ENCODE measurements at places on chromosomes 1 and 21.

- no peak for DNase-seq
Measured at GRCh38 chr1:180262628-180263488, 32.8 kb downstream of the LHX4 start.

DNA sequence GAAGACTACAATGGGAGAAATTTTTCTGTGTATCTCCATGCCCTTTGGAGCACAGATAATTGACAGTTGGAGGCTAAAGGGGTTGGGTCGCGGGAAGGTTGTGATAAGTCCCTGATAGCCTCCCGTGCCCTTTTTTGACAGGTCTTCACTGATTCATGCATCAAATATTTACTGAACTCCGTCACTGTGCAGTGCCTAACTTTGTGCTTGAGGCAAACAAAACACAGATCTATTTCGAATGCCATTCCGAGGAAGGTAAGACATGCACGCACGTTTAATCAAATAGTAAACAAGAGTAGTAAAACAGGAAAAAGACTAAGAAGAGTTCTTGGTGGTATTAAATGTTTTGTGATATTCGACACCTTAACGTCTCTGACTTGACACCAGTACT is 494 bp upstream of the PIP5K1A start:
- DNase-seq = no peak

DNA sequence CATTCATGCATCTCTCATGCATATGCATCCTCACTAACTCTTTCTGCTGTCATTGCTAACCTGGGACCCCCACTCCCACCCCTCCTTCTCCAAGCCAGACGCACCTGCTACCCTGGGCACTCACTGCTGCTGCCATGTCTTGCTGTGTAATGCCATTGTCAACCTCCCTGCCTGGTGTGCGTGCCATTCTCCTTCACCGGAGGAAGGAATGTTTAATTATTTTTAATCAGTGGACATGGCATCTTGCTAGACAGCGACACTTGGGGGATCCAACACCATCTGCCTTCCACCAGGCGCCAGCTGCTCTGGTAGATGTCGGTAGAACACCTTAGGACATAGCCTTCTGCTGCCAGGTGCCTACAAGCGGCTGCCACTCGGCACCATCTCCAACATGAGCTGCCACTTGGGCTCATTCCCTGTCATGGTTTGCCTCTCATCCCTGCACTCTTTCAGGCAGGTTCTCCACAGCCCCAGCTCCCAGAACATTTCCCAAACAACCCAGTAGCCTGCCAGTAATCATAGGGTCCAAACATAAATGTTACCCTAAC is 306.9 kb downstream of the TTLL7 start:
- DNase-seq = no peak

DNA sequence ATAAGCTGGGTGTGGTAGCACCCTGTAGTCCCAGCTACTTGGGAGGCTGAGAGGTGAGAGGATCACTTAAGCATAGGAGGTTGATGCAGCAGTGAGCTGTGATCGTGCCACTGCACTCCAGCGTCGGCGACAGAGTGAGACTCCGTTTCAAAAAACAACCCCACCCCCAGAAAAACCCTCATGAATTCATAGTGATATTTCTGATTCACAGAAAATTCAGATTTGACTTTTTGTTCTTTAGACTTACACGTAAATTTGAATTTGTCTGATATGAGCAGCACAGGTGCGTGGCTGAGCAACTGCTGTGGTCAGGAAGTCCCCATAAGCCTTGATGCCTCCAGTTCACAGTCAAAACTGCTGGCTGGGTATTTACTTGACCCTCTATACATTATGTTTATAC is 10.0 kb upstream of the MORC3 start:
- DNase-seq = peak; percentile 78

DNA sequence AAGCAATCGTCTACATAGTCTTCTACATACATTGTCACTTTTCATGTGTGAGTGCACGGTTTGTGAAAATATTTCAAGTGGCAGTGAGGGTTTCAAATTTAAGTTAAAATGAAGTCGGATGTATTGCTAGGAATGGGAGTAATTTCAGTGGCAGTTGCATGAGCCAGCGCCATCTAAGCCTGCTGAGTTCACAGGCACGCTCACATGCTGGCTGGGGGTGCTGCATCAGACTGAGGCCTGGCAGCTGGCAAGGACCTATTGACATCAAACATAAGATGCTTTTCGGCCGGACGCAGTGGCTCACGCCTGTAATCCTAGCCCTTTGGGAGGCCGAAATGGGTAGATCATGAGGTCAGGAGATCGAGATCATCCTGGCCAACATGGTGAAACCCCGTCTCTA is 80.7 kb downstream of the UBE4B start:
- DNase-seq = no peak

GRCh38 chr21:45557616-45558043 is 15.4 kb upstream of the SLC19A1 start:
- no peak for DNase-seq

DNA sequence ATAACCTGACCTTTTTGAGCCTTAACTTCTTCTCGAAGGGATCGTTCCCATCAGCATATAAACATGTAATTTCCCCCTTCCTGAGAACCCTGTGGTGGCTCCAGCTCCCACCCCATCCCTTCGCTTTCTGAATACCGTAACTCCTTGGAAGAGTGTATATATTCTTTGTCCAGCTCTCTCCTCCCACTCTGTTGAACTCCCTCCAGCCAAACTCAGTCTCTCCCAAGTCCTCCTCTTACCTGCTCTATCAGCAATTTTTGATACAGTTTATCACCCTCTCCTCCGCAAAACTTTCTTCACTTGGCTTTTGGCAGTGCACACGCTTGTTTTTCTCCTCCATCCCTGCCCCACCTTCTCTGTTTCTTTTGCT is 109.9 kb upstream of the SLC25A33 start:
- no peak for DNase-seq

DNA sequence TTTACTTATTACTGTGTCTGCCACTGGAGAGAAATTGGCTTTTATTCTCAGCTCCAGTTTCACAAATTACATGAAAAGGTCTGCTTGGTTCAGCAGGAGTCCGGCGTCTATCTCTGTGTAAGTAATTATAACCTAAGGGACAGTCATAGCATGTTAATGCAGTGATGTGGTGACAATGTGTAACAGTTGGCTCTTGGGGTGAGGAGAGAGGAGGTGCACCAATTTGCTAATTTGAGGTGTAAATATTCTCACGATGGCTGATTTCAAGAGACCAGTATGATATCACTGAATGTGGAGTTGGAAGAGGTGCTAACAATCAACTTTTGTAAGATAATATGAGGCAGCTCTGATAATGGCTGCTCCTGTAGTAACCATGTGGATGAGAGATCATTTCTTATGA is 86.1 kb downstream of the CTH start:
- DNase-seq = no peak

DNA sequence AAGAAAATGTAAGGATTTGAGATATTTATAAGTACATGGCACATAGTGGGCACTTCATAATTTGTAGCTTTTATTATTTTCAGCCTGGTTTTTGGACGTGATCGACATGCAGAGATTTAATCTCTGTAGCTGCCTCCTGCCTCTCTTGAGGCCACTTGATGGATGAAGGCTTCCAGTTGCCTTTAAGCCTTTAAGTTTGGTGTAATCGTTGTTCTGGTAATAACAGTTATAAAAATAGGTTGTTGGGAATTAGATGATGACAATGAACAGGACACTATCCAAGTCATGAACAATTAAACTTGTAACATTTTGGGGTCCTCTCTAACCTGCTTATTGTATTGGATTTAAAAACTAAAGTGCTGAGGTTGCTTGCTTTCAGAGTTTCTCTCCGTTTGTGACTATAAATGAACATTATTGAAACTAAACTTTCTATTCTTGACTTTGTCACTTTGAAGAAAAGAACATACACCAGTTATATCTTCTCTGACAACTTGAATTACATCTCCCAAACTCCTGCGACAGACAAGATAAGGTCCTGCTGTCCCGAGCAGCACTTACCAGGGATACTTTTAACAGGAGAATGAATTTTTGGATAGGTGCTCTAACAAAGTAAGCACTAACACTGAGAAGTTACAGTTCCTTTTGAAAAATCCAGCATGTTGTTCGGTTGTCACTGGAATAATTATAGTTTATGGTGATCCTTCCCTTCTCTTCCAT is 295.0 kb downstream of the NFIA start:
- DNase-seq = no peak

- DNase-seq = peak; percentile 48
Measured at GRCh38 chr1:11058595-11059154, 1.1 kb downstream of the SRM start.

DNA sequence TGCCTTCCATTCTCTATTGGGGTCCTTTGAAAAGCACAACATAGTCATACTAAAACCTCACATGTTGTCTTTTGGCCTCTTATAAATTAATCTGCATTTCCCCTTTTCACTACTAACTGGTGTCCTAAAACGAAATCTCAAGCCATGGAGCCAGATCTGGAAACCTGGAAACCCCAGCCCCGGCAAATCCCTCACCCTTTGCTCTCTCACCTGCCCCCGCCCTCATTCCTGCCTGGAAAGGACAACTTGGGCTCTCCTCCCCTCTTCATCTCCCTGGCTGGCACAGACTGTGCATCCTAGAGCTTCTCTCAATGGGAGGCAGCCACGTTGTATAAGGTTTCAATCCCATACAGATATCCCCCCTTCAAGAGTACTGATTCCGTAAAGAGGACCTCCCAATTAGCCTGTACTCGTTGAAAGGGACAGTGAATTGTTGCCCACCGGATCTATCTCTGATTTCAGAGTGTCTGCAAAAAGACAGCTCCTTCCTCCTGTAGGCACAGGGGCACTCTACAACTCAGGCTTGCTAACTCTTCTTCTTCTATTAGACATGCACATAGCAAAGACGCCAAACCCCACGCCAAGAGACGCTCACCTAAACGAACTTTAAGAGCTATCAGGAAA is 1.4 kb downstream of the DUSP10 start:
- peak; percentile 1 for DNase-seq

DNA sequence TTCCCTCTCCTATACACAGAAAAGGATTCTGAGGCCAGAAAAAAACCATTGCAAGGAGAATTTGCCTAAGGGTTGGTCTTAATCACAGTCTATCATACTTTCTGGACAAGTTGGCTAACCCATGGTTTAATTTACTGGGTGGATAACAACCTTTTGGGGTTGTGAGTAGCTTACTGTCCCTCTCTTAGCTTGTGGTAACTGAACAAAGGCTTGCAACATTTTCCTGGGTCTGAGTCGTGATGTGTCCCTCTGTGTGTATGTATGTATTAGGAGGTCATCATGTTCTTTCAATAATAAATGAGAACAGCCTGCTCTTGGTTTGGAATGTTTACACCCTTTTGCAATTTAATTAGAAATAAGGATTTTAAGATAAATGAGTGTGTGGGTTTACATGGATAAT is 36.7 kb downstream of the PAPPA2 start:
- DNase-seq = no peak

DNA sequence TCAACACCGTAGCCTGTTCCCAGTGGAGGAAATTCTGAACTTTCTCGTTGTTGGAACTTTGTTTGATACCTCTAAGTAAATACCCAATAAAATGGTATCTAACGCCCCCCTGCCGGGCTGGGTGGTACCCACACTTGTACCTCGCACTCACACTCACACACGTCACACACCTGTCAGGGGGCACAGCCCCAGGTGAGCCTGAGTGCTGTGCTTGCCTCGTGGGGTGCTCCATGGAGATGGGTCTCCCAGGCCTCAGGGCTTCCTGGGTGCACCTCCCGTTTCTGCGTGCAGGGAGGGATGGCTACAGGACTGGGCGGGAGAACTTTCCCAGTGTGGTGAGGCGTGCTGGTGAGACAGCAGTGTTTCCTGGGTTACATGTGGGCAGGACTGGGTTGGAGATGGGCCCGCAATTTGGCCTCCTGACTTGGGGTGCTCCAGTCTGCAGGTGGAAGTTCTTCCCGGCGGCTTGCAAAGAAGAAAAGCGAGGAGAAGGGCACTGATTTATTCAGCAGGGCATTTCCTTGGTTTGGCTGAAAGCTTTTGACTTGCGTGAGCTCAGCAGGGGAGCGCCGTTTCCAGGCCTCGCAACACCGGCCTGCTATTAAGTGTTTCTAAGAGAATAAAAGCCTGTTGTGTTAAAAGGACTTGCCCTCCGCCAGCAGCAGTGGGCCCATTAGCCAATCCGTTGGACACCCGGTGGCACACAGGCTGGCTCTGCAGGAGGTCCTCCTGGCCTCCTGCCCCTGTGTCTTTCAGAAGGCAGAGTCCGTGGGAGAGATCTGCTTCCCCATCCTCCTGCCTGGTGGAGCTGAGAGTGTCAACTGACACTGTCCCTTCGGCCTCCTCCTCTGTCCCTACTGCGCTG is 79.7 kb downstream of the KIF26B start:
- DNase-seq = no peak

DNA sequence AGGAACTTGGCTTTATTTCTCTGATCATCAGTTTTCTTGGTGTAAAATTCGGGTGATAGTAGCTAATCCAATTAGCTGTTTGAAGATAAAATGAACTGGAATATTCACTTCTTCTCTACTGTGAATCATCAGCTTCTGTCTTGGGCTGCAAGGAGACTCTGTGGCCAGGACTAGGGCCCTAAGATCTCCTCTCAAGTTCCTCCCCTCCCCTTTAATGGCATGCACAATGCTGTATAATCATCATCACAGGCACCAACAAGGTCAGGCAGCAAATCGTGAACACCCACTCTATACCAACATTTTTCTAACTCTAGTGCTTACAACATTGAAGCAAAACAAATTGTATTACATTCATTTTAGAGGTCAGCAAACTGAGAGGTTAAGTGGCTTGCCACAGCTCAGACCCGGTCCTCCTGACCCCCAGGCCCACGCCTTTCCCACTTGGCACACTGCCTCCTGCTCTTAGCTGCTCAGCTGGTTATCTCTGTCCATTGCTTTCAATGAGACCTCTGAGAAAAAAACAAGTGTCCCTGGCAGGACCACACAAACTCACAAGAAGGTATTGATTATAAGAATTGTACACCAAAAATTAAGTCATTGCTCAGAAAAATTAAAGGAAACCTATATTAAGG is 31.8 kb downstream of the LRRC52 start:
- DNase-seq = no peak

- no peak for DNase-seq
Measured at GRCh38 chr1:39103328-39104157, 77.4 kb downstream of the NDUFS5 start.

DNA sequence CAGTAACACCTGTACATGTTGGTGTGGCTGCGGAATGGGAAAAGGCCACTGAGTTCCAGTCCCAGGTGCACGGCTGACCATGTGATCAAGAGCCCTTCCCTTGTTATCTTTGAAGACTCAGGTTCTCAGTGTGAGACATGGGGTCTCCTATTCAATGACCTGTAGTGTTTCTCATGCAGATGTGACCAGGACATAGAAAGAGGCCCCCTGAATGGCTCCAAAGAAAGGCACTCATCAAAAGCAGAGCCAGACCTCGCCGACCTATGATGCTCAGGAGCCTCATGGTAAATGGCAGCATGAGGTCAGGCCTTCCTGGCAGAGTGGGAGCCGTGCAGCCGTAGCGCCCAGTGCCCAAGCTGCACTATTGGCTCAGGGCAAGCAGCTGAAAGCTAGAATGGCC is 42.3 kb upstream of the HAO2 start:
- no peak for DNase-seq

All from OCI-LY7 (cell line).